CD4-positive, alpha-beta T cell treated with Interleukin-2 at 100 ng/mL for 4 hours (primary cell): ENCODE measurements at places on chromosomes 11 and 22.

- DNase-seq = no peak
Observed at GRCh38 chr11:78438298-78438975, 20.8 kb upstream of the GAB2 start.

DNA sequence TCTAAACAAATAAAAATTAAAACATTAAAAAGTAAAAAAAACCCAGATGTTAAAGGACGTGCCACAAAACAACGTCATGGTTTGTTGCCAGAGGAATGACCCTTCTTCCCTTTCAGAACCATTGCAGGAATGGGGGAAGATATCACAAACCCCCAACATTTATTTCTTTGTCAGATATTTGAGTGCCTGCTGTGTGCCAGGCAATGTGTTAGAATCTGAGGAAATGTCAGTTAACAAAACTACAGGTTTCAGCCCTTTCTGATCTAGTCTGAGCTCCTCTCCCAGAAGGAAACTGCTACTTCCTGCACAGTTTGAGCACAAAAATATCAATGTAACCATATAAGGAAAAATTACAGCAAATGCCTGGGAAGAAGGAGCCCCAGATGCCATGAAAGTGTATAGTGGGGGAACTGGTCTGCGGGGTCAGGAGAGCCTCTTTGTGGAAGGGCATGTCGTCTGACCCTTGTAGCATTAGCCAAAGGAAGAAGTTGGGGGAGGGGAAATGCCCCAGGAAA, 7.1 kb upstream of the NHERF4 start:
- DNase-seq = no peak

GRCh38 chr11:68617925-68618809, 66.2 kb upstream of the GAL start:
- DNase-seq = no peak

DNA sequence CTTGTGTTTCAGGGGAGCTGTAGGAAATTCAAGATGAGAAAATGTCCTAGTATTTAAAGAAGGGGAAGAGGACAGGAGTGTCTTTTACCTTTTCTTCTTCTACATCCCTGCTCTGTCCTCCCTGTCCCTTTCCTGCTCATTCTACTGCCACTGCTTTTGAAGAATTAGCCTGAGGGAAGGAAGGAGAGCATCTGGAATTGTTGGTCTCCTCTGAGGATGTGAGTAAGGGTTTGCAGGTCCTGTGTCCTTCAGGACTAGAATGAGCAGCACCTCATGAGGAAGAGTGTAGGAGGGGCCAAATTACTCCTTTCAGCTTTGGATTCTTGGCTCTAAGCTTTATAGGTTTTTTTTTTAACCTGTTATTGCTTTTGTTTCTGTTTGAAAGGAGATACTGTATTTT, 24.2 kb downstream of the SNU13 start:
- DNase-seq = no peak

DNA sequence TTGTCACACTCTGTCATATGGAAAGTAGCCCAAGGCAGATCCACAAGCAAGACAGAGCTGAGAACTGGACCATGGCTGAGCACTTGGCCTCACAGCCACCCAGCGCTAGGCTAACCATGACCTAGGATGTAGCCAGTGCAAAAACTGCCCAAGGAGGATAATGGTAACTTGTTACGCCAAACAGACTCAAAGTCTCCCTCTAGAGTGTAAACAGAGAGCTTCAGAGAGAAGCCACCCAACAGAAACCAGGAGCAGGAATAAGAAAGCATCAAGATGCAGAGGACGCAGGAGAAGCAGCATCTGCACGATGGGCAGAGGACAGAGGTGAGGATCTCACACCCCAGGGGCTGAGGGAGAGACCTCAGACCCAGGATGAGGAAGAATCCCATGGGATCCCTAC, 97.9 kb downstream of the RCN1 start:
- no peak for DNase-seq

DNA sequence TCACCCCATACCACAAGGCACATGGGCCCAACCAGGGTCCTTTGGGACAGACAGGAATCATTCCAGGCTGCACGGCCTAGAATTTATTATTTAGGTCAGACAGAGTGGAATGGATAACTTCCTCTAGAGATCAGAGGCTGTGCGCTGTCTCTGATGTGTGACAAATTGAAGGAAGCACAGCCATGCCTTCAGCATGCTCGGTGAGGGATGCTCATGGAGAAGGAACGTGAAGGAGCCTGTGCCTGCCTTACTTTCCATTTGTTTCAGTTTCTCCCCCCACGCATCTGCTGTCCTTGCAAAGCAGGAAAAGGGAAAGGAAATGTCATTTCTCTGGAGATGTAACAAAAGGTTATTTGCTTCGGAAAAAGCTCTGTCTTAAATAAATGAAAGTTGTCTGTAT, 644.1 kb downstream of the OPCML start:
- DNase-seq = no peak

DNA sequence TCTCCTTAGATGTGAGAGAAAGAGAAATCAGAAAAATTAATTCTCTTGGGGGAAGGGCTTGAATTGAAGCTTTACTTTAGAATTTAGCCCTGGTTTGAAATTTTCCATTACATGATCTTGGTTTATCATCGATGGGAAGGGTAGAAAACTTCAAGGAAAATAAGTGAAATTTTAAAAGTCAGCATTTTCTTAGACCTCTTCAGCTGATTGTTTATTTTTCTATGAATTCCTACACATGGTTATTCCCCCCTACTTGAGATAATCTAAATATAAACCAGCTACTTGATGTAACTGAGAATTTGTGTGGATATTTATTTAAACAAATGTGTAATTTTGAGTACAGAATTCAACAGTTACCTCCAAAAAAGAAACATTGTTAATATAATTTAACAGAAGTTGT, 10.9 kb downstream of the PIH1D2 start:
- no peak for DNase-seq

GRCh38 chr22:24507716-24508115, 12.6 kb downstream of the UPB1 start:
- DNase-seq = no peak

GRCh38 chr22:49838771-49839717, 11.4 kb upstream of the BRD1 start:
- DNase-seq = peak; percentile 94

GRCh38 chr22:30262917-30263741, 3.5 kb downstream of the OSM start:
- DNase-seq = peak; percentile 78

DNA sequence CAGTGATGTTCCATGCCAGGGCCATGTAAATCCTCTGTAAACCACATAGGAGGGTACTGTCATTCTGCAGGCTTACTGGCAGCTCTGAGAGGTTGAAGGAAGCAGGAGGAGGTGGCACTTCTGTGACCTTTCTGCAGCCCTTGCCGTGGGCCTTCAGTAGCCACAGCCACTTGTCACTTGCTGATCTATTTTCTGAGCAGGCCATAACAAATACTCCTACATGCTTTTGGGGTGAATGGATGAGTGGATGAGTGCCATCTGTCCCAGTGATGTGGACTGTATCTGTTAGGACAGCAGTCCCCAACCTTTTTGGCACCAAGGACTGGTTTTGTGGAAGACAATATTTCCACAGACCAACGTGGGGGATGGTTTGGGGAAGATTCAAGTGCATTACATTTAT, 10.2 kb downstream of the B3GNT6 start:
- no peak for DNase-seq

- no peak for DNase-seq
Observed at GRCh38 chr11:1554981-1555712, 16.9 kb downstream of the DUSP8 start.

DNA sequence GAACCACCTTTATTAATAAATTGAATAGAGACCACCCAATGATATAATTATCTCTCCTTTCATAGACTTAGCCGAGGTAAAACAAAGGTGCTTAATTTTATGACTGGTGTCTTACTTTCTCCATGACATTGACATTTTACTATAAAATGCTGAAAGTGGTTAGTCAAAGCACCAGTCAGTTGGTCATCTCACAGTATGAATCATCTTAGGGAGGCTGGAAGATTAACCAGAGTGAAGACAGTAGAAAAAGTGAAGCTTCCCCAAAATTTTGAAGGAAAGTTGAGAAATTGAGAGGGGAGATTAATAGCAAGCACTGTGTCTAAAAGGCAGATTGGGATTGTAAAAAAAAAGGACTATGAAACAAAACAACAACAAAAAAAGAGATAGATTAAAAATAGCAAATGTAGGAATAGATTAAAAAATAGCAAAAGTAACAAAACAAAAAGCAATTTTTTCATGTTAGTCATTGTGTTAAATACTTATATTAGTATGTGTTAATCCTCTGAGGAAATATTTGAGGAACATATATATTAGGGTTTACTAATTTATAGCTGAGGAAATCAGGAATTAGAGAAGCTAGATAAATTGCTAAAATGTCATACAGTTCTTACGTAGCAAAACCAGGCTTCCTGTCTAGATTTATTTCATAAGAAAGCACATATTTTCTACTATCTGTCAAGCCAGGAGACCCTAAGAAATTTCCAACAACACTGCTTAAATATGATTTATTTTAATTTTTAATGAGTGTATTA, 557.3 kb upstream of the ANO5 start:
- DNase-seq = no peak

- DNase-seq = no peak
Observed at GRCh38 chr22:24977370-24978221, 25.1 kb downstream of the KIAA1671 start.

DNA sequence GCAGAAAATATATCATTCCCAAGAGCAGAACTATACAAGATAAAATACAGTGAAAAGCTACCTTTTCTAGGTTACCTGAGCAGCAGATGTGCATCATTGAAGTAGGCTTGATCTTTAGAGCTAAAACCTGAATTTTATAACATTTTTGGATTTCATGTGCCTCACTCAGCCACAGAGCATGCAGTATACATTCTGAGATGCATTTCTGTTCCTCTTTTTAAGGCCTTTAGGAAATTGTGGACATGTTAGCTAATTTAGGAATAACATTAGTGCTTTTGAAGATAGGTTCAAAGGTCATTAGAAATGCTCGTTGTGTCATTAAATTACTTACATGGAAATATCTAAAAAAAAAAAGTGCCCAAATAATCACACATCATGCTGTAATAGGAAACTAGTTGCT, 230.6 kb upstream of the PDGFD start:
- DNase-seq = no peak

GRCh38 chr22:30201945-30202344, 44.6 kb downstream of the LIF start:
- DNase-seq = no peak

DNA sequence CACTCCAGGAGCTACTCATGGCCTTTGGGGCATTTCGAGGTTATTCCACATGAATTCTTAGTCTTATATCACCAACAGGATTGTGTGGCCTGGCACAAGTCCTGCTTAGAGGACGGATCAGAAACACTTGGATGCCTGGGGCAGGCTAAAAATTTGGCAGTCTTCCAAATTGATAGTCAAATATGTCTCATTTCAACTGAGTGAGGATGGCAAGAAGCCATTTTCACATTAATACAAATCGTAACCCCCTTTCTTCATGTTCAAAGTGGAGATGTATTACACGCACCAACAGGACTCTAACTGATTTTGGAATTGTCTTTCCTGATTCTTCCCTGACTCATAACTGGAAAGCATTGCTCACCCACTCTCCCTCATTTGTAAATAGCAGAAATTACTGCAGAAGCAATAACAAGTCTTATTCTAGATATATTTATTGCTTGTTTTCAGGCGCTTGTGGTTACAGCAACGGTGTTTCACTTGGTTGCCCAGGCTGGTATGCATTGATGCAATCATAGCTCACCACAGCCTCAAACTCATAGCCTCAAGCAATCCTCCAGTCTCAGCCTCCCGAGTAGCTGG, 10.3 kb upstream of the CCDC86 start:
- no peak for DNase-seq

DNA sequence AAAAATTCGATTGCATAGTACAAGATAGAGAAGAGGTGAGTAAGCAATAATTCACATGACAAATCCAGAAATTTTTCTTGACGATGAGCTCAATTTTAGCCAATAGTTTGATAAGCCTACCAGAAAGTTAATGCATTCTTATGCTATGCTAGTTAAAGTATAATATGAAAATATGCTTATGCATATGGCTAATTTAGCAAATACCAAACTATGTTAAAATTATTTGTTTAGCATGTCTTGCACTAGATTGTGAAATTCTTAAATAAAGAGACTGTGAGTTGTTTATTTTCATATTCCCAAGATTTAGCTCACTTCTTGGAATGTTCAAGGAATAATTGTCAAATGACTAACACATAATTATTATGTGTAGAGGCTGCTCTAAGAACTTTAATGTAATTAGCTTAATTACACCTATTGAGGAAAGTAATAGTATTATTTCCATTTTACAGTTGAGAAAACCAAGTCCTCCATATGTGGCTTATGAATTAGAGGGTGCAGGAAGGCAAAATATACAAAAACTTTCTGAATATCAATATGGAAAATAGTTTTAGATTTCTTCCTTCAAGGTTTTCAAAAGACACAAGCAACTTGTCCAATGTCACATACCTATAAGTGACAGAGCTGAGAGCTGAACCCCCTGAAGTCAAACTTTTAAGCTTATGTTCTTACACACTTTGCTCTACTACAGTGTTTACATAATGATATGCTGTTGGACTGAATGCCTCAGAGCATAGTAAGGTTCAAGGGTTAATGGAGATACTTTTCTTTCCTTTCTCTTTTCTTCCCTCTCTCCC, 45.9 kb upstream of the ARHGAP20 start:
- no peak for DNase-seq

DNA sequence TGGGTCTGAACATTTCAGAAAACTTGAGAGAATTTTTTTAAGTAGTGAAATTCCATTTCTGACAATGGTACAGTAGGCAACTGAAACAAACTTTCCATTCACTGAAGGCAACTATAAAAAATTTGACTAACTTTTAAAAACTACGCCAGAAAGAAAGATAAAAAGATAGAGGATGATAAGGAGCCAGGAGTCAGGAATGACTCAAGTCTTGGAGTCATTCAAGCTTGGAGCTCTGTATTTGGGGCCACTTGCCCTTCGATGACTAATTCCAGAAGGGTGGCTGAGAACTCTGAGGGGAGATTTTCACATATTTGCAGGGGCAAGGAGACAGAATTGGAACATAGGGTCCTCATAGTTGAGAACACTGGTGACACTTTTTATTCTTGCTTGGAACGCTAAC, 1083.2 kb upstream of the CNTN5 start:
- no peak for DNase-seq

DNA sequence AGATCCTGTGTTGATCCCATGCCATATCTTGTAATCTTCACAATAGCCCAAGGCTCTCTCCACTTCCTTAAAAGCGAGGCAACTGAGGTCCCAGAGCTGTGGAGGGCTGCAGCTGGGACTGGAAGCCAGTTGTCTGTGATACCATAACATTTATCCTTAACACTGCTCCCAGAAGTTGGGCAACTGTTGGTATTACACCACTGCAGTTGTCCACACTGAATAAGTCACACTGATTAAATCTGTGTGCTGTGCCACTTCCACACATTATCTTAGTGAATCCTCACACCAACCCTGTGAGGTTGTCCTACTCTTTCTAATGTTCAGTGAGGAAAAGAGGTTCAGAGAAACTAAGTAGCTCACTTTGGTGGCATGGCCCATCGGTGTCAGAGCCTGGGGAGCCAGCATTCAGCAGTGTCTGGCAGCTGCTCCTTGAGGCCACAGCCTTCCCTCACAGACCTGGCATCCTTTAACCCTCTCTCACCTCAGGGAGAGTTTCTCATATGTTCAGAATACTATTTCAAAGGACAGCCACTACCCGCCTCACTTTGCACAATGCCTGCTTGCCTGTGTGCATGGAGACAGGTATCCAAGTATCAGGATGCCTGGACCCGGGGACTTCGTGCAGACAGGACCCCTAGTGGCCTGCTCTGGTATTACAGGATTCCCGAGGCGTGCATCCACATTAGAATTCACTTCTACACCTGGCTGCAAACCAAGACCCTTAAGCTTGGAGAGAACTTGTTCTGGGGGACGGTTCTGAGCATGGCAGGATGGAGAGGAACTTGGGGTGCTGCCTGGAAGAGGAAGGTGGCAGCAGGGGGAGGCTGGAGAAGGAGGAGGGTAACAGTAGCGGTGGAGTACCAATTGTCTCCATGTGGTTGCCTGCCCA, 221.9 kb upstream of the TBCEL start:
- peak; percentile 36 for DNase-seq
